ENCODE measurements at places on chromosomes 16 and 17. TPM values are rescaled to one million over a fixed set of nuclear protein-coding genes. Genes with fewer than 3 reads are reported as not detected.

ACSM2A gene
- total RNA-seq, result not detected

ZNF629 gene
- total RNA-seq, result 9.4 TPM

C17orf50 gene
- not detected for total RNA-seq

GAS7 gene
- total RNA-seq, result 5.0 TPM

TMEM219 gene
- 47.0 TPM for total RNA-seq

AIPL1 gene
- total RNA-seq, result not detected

GHDC gene
- total RNA-seq, result 4.4 TPM

ZNF821 gene
- total RNA-seq, result 4.4 TPM

CTRL gene
- total RNA-seq, result 0.18 TPM

KCNJ2 gene
- total RNA-seq, result 5.8 TPM
